ENCODE measurements at places on chromosomes 1 and 21.

GRCh38 chr1:184931566-184931965, 42.7 kb downstream of the NIBAN1 start:
- DNase-seq, result no peak

DNA sequence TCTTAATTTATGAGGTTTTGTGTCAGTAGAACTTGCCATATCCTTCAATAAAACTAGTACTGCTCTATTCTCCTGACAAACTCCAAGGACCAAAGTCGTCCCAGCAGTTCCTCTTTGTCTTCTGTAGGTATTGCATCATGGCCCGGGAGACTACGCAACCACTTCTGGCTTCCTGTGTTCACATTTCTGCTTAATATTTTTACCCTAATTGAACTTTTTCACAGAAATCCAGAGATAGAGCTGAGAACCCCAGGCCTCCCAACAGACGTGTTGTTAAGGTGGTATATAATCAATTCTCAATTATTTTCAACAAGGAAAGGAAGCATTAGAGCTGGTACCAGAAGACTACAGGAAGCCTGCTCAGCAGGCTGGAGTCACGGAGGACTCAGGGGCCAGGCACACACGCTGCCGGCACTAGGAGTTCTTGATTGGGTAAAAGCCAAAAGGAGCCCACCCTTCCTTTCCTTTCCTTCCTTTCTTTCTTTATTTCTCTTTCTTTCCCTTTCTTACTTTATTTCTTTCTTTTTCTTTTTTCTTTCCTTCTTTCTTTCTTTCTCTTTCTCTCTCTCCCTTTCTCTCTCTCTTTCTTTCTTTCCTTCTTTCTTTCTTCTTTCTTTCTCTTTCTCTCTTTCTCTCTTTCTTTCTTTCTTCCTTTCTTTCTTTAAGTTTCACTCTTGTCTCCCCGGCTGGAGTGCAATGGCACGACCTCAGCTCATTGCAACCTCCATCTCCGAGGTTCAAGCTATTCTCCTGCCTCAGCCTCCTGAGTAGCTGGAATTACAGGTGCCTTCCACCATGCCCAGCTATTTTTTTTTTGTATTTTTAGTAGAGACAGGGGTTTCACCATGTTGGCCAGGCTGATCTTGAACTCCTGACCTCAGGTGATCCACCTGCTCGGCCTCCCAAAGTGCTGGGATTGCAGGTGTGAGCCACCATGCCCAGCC, 173.7 kb downstream of the ZBTB18 start:
- DNase-seq, result no peak

DNA sequence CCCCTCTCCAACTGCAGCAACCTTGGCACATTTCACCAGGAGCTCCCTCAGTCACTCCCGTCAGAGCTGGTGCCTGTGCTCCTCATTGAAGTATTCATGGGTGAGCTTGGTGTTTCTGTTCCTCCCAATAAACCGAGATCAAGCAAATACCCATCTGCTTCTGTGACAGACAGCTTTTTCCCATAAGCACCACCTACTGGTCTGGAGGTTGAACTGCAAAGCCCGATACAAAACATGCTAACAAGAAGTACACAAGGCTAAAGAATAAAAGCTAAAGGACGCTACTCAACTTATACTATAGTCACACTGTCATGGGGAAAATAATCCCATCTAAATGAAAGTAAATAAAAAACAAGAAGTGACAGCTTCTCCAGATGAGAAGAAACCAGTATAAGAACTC, 111.9 kb upstream of the C21orf91 start:
- no peak for DNase-seq

DNA sequence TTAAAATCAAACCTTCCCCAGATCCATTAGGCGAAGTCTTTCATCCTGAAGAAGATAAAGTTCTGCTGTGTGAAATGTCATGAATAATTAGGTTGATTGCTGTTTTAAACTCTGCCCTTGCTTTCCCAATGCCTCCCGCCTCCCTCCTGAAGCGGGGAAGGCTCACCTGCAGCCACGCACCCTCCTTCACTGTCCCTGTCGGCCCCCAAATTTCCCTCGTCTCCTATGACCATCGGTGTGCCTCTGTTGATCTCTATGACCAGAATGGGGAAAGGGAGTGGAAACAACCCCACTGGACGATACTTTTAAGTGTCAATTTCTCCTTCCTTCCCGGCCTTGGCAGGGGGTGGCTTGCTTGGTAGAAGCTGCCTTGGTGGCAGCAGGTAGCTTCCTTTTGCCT, 35.1 kb downstream of the LHX4 start:
- DNase-seq, result no peak

- DNase-seq, result no peak
Measured at GRCh38 chr1:183968386-183968785, 69.1 kb downstream of the COLGALT2 start.

DNA sequence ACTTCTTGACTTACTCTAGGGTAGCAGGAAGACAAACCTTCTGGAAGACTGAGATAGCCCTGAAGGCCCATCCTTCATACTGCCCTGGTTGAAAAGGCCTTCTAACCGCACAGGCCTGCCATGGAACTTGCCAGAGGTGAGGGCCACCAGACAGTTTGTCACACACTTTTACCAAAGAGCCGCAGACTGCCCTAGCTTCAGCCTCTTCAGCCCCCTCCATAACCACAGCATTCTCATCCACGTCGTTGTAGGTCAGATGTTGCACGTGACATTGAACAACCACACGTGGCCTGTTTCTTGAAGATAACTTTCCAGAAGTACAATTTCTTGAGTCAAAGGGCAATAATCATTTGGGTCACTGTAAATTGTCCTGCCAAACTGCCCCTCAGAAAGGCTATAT, 18.9 kb downstream of the ZNF362 start:
- DNase-seq, result no peak

DNA sequence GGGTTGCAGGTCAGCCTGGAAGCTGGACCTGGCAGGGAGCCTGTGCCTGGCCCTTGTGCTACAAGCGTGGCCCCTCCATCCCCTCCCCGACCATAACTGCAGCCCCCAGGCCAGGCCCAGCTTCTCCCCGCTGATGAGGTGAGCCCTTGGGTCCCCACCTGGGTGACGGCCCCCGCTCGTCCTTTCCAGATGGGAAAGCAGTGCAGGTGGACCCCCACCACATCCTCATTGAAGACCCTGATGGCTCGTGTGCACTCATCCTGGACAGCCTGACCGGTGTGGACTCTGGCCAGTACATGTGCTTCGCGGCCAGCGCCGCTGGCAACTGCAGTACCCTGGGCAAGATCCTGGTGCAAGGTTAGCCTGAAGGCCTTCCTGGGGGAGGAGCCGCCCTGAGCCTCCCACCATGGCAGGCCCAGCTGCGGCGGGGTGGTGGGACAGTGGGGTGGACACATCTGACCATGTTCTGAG, 56.9 kb downstream of the TRIM11 start:
- DNase-seq, result no peak

DNA sequence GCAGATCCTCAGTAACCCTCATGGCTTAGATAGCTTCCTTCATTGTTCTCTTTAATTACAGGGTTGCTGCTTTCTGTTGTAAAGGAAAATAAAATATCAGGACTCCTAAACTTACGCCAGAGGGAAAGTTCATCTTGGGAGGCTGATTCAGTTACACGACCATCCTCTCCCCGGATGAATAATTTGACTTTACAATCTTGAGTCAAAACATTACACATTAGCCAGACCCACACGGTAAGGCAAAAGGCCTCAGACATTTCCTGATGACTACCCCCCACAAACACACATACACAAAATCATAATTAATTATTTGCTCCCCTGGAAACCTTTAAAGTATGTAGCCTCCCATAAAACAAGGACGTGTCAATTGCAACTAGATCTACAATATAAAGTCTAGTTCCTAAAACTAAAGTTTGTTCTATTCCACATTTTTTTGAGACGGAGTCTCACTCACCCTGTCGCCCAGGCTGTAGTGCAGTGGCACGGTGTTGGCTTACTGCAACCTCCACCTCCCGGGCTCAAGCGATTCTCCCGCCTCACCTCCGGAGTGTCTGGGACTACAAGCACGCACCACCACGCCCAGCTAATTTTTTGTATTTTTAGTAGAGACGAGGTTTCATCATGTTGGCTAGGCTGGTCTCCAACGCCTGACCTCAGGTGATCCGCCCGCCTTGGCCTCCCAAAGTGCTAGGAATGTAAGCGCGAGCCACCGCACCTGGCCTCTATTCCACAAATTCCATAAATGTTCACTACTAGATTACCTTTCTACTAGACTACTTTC, 830 bp upstream of the PRDX1 start:
- no peak for DNase-seq

DNA sequence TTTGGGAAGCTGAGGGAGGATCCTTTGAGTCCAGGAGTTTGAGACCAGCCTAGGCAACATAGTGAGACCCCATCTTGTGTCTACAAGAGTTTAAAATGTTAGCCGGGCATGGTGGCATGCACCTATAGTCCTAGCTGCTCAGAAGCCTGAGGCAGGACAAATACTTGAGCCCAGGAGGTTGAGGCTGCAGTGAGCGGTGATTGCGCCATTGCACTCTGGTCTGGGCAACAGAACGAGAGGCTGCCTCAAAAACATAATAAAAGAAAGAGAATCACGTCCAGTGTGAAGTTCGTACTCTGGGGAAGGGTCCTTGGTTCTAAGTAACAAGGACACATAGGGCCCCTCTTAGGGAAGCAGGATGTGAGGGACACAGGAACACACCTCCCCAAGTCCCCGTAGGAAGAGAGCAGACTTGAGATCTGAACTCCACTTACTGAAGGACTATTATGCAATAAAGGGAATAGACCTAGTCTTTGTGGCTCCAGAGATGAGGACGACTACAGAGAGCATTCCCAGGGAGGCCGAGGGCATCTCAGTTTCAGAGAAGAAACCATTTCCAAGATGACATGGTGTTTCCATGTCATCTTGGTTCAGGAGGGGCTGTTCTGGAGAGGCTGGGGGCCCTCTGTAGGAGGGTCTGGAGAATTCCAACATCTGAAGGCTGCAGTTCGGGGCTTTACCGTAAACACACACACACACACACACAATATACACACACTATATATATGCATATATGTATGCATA, 10.8 kb upstream of the ENO1 start:
- DNase-seq, result no peak

DNA sequence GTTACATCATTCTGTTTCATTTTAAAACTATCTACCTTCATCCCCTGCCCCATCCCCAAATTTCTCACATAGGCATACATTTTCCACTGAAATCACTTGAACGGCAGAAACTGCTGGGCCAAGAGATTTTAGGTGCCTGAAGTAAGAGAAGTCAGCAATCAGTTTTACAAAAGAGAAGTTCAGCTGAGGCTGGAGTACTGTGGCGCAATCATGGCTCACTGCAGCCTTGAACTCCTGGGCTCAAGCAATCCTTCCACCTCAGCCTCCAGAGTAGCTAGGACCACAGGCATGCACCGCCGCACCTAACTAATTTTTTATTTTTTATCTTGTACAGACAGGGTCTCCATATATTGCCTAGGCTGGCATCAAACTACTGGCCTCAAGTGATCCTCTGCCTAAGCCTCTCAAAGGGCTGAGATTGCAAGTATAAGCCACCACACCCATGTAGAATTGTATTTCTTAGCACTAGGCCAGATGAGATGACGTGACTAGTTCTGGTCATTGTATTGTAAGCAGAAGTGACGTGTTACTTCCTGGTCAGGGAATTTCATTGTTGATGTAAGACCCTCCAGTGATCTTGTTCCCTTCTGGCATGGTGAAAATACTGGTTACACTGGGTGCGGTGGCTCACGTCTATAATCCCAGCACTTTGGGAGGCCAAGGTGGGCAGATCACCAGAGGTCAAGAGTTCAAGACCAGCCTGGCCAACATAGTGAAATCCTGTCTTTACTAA, 7.1 kb downstream of the BECN2 start:
- DNase-seq, result no peak

GRCh38 chr1:101030881-101031280, 5.3 kb upstream of the DPH5 start:
- DNase-seq, result no peak

GRCh38 chr1:61818992-61819391, 76.7 kb downstream of the PATJ start:
- DNase-seq, result no peak

- no peak for DNase-seq
Measured at GRCh38 chr1:165137551-165138316, 218.8 kb downstream of the LMX1A start.

- peak; percentile 24 for DNase-seq
Measured at GRCh38 chr1:92953491-92953890, 7.8 kb downstream of the DIPK1A start.

- DNase-seq, result no peak
Measured at GRCh38 chr21:41579692-41580091, 71.7 kb upstream of the TMPRSS2 start.

DNA sequence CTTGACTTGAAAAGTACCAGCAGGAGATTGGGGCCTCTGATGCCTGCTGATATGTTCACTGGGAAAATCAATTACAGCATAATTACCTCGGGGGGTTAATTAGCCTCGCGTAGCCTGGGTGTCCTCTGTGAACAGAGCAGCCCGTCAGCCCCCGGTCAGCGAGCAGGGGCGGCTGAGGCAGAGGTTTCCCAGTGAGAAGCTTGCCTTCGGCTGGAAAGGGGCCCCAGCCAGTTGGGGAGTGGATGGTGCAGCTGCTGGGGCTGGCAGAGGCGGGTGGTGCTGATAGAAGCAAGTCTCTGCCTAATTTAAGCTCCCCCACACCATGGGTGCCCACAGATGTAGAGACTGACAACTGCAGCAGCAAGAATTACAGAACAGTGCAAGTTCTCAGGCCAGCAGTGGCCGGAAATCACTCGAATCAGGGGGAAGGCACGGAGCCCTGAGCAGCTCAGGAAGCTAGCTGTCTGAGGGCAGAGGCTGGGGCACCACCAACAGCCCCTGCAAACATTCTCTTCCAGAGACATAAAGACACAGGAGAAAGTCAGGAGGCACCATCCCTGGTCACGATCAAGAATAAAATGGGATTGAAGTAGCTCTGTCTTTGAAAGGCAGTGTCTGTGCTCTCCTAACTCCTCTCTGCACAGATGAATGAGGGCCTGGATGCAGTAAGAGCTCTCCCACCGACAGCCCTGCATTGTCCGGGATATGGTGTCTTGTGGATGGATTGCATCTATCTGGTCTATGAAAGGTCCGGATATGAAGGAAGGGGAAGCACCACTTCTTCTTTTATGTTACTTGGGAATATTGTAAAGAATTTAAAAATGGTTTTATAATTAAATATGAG, 166.5 kb upstream of the CD34 start:
- no peak for DNase-seq

DNA sequence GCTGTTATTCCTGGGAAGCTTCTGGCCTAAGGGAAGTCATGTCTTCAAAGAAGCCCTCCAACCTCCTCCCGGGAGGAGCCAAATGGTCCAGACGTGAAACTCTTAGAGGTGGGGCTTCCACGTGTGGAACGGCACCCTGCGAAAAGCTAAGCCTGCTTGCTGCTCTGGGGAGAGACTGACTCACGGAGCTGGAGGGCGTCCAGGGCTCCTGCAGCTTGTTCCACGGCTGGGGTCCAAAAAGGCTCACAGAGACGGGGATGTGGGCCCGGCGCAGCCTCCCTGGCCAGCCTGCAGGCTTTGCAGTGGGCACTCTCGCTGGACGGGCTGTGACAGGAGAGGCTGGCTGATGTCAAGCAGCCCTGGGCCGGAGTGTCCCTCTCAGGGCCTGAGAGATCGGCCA, 105.1 kb downstream of the COLGALT2 start:
- DNase-seq, result no peak

Measured in activated CD8-positive, alpha-beta memory T cell treated with anti-CD3 and anti-CD28 coated beads for 4 hours (primary cell).